ENCODE measurements at places on chromosomes 16 and 17.

- DNase-seq, result peak; percentile 6
Measured at GRCh38 chr17:11644265-11645212, 46.3 kb downstream of the DNAH9 start.

- no peak for DNase-seq
Measured at GRCh38 chr16:75801307-75801706, 75.0 kb upstream of the CPHXL start.

DNA sequence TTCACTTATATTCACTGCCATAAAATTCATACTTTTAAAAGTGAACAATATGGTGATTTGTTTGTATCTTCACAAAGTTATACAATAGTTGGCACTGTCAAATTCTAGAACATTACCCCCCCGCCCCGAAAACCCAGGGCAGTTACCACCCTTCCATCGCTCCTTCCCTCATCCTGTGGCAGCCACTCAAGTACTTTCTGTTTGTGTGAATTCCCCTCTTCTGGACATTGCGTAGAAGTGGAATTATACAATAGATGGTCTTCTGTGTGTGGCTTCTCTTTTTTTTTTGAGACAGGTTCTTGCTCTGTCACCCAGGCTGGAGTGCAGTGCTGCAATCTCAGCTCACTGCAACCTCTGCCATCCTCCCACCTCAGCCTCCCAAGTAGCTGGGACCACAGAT, 58.6 kb downstream of the SPECC1 start:
- DNase-seq, result no peak

GRCh38 chr17:81388612-81389367, 6.5 kb upstream of the BAHCC1 start:
- no peak for DNase-seq

GRCh38 chr16:21265104-21265837, 12.8 kb downstream of the CRYM start:
- DNase-seq, result no peak

DNA sequence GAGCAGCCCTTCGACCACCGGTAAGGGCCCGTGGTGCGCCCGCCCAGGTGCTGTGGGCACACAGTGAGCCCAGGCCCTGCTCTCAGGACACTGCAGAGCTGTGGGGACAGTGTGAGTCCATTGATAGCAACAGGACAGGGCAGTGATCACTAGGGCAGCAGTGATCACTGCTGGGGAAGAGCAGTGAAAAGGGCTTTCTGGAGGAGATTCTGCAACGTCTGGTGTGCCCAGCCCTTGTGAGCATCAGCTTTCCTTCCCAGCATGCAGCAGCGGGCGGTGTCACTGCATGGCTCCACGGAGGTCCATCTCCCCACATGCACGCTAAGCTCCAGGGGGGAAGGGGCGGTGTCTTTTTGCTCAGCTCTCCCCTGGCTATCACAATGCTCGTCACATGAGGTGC, 32.1 kb downstream of the MAP1LC3B start:
- no peak for DNase-seq

DNA sequence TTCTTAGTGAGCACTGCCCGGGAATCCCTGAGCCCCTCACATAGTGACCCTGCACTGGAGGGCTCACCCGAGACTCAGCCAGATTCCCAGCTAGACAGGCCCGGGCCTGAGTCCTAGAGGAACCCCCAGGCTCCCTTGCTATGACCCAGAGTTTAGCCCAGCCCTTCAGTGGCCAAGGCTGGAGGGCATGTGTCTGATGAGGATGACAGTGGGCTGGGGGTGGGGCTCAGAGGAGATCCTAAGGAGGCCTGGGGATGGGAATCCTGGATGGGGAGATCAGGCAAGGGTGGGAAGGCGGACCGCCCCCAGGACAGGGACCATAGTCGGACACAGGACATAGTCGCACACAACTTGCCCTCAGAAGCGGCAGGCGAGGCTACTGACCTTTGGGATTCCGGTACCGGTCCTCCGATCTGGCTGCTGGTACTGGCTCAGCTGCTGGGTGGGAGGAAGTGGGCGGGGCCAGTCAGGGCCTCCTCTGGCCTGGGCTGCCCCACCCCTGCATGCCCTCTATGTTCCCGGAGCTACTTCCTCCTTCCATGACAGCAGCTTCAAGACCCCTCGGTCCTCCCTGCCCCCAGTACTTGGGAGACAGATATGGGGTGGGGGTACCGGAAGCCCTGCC, 1.1 kb downstream of the CD79B start:
- DNase-seq, result no peak

GRCh38 chr16:24683847-24684493, 45.5 kb upstream of the TNRC6A start:
- DNase-seq, result no peak

DNA sequence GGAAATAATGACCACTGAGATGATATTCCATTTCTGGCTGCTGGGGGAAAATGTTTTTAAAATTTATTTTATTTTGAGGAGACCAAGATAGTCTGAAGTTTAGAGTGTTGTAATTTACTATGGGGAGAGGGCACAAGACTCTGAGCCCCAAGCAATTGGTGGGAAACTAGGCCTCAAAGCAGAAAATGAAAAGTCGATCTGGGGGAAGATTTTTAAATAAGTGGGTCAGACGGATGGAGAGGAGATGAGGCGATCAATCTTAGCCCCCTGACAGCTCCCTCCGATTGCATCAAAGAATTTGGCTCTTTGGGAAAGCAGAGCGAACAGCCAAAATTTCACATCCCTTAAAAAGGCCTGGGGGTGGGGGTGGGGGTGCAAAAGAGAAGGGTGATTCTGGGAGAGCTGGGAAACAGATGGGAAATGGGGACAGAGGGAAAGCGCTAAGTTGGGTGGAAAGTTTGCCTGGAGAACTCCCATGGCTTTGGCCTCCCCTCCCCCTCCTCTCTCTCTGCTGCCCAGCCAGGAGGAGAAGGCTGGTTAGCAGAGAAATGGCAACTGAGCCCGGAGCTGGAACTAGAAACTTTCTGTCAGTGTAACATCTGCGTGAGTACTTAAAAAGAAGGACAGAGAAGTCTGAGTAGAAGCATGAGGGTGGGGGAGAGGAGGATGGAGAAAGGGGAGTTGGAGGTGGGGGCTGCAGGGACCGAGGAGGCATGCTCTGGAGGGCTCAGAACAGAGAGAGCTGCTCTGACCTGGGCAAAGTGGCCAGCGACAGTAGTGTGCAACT, 1.4 kb upstream of the HOXB2 start:
- no peak for DNase-seq

- no peak for DNase-seq
Measured at GRCh38 chr16:50550866-50551641, 2.9 kb downstream of the NKD1 start.

DNA sequence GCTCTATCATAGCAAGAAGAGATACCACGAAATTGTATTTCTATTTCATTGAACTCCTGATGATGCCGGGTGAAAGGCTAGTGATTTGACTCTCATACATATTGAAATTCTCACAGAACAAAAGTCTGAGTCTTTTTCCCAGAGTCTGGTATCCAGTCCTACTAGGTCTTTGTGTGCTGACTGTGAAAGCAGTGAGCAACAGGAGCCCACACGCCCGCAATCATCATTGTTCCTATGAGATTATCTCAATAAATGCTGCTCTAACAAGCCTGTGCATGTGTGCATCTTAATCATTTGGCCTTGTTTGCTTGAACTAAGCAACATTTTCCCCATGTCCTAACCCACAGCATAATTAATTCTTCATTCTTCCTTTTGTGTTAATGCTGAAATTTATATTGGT, 1466.0 kb downstream of the CDH11 start:
- no peak for DNase-seq

DNA sequence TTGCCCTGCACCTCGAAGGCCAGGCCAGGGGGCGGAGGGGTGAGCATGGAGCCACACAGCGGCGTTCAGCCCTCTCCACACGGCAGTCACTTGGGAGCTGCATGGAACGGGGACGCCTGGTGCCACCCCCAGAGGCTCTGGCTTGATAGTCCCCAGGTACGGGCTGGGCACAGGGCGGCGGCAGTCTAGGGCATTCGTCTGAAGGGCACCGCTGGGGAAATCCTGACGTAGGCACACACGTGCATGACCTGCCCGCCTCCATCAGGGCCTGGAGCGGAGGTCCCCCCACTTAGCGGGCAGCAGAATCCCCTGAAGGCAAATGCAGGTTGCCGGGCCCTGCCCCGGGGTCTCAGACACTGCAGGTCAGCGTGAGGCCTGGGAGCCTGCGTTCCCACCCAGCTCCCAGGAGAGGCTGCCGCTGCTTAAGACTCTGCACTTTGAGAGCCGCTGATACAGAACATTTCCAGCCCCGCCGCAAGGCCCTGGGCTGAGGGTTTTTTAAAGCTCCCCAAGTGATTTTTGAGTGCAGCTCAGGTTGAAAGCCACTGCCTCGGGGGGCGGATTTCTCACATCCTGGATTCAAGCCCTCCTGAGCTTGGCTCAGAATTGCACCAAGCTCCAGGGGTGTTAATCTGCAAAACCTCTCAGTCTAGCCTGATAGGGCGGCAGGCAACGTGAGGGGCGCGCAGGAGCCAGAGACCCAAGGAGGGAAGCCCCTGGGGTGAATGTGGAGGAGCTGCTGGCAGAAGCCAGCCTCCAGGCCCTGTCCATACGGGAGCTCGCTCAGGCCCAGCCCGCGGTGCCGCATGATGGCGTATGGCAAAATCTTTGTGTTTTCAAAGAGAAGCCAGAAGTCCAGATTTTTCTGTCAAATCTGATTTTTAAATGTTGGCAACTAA, 182.3 kb upstream of the GSE1 start:
- no peak for DNase-seq

DNA sequence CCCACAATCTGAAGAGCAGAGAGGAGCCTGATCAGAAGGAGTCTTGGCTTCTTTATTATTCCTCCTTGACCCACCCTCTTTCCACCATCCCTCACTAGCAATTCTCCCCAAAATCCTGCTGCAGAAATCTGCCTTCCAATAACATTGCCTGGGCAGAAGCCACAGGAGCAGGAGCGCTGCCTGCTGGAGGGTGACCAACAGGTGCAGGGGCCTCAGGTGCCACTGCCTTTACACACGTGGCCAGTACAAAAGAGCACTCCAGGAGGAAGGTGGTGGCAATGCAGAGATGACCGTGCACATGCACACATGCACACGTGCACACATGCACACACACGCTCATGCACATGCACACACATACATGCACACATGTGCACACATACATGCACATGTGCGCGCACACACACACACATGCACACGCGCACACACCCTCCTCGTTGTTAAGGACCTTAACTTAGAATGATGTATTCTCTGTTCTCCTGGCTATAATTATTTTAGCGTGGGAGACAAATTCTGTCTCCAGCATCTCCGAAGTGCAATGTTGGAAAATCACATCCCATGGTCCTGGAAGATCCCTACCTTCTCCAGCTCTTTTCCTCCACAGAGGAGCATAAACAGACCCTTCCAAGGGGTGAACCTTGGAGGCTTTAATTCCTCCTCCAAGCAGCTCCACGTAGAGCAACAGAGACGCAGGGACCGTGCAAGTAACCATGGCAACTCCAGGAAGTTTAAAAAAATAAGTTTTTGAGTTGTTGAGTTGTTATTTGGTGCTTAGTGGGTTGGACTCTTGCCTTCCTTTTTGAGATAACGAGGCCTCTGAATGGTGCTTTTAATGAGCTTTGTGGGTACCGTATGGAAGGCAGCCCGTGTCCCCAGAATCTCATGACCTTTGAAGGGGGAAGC, 12.6 kb downstream of the RBFOX3 start:
- DNase-seq, result no peak

- no peak for DNase-seq
Measured at GRCh38 chr16:88618956-88619667, 19.3 kb upstream of the IL17C start.

DNA sequence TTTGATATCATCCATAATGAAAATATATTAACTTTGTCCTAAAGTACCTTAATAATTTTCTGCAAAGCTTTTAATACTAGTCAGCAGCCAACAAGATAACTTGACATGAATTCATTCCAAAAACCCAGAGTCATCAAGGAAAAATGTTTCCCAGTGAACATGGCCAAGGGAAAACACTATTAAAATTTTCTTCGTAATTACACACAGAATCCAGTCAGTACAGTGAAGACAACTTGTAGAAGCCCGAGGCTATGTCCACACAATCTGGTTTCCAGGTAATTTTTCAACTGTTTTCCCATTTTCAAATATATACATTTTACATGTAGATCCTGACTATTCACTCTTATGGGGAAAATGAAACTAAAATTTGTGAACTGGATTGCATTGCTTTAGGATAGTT, 600.9 kb downstream of the CDH8 start:
- DNase-seq, result no peak

DNA sequence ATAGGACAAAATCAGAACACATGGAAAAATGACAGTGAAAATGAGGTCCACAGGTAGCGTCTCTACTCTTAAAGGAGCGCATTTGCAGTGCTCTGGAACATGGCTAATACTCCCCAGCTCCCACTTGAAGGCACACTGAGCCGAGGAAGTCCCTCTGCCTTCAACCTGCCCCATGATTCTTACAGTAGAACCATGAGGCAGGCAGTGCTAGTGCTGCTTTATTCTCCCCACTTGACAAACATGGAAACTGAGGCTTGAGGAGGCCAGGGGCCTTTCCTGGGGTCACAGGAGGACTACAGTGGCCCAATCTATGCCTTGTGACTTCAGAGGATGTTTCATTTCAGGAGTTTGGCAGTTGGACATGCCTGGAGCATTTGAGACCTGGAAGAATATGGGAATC, 244.1 kb upstream of the MAF start:
- DNase-seq, result no peak
